ENCODE measurements at places on chromosomes 4 and X.

DNA sequence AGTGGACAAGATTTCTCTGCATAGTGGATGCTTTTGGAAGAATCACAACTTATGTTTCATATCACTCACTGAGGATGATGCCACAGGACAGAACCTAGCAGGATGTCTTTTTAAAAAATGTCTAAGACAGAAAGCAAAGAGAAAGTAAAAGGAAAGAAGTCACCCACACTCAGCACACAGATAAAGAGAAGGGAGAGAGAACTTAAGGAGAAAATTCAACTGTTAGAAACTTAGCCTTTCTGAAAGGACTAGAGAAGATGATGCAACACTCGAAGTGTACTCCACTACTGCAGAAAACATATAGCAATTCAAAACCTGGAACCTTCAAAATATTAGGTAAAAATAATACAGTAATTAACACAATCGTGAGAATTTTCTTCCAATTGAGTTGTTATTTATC lies 52.8 kb upstream of the STK26 start:
- no peak for DNase-seq

DNA sequence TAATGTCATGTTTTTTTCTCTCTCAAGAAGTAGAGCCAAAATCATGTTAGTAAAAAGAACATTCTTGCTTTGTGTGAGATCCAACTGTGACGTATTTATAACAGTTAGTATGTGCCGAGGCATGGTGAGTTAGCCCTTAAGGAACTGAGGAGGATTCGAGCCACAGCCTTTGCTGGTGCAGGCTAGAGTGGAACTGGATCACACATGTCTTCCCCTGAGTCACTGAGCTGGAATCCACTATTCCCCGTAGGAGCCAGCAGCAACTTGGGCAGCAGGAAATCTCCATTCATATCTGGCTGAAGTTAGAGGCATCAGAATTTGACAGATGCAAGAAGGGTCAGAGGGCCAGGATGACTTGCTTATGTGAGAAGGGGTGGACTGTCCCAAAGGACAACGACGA lies 144.6 kb upstream of the KIT start:
- no peak for DNase-seq

DNA sequence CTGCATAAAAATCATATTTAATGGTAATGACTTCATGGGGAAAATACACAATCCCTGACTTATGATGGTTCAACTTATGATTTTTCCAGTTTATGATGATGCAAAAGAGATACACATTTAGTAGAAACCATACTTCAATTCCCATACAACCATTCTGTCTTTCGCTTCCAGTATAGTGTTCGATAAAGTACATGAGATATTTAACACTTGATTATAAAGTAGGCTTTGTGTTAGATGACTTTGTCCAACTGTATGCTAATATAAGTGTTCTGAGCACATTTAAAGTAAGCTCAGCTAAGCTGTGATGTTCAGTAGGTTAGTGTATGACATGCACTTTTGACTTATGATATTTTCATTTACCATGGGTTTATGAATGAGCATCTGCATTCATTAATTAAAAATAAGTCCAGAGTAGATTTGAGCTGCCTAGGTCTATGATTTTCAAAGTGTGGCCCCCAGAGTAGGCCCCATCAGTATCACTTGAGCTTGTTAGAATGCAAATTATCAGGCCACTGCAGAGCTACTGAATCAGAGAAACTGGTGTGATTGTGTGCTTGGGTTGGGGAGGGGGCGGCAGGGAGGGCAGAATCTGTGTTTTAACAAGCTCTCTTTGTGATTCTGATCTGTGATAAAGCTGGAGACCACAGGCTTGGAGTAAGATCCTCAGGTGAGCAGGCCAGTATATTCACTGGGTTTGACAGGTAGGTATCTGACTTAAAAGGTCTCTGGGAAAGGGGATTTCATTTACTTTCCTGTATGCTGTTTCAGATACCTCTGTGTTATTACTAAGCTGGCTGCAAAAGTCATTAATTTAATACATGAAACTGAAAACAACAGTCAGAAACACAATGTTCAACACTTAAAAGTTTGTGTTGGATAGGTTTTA lies 8.4 kb downstream of the ATP10D start:
- DNase-seq: no peak

DNA sequence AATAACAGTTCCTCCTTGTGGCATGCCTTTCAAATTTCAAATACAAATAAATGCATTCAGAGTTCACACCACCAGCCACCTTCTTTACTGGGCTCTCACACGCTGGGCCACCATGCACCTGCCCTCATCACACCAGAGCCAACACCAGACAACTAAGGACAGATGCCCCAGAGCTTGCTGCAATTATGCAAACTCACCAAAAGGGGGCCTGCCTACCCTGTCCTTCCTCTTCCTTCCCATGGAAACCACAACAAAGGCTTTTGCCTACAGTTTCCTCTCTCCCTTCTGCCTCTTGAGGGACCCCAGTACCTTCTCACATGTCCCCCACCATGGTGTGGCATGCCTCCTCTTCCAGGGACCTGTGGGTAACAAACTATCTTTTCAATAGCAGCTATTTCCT lies 1333.9 kb upstream of the TENM3 start:
- DNase-seq: no peak

- no peak for DNase-seq
These were observed 23.1 kb upstream of the C1GALT1C1 start for GRCh38 chrX:120653000-120653399.

- peak; percentile 94 for DNase-seq
These were observed 685 bp upstream of the MORF4L2 start for GRCh38 chrX:103687073-103687695.

DNA sequence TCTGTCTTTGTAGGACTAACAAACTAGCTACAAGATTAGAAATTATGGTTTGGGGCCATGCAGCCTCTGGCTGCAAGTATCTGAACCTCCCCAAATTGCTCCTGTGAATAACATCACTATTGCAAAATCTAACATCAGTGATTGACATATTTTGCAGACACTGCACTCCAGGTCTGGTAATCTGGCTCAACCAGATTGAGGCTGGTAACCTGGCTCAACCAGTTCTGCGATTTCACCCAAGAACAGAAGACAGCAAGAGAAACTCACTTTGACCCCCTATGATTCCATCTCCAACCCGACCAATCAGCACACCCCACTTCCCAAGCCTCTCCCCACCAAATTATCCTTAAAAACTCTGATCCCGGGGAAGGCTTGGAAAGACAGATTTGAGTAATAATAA lies 20.9 kb downstream of the SPIN3 start:
- no peak for DNase-seq

DNA sequence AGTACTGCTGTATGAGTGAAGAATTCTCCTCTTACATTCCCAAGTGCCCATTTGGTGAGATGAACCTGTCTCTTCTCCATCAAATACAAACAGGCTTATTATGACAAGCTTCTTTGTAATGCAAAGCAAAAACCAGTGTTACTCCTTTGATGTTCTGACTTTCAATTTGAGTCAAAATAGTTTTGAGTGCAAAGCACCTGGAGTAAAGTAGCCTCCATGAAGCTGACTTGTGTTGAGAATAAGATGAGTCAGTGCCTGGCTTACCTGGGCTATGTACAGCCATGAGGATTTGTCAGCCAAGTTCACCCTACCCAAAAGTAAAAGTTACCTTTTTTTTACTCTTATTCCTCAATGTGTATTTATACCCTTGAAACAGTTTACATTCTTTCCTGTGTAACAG lies 132.5 kb upstream of the FMR1 start:
- no peak for DNase-seq

GRCh38 chrX:118459494-118459893 lies 36.1 kb upstream of the DOCK11 start:
- DNase-seq: no peak

DNA sequence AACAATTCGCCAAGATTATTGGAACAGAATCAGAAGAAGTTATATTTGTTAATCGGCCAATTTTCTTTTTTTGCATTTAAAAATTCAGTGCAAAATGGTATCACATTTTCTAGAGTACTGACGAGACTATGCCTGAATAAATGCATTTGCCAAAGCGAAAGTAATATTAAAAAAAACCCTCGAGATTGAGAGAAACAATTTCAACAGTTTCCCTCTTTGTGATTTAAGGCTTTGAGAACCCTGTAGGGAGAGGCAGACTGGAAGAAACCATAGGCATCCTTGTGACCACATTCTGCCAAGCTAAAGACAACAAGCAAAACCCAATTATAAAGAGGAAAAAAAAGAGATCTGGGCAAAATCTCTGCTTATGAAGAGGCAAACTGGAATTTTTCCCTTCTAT lies 218.1 kb upstream of the GK2 start:
- DNase-seq: no peak
